ENCODE measurements at places on chromosomes 5 and 9. TPM values are rescaled to one million over a fixed set of nuclear protein-coding genes. Genes with fewer than 3 reads are reported as not detected.

Gene LRRC14B
- total RNA-seq = not detected

Gene C7
- total RNA-seq = 0.06 TPM

Gene ECSCR
- 281 TPM for total RNA-seq

Gene EQTN
- total RNA-seq = not detected

Gene SLC1A1
- 5.1 TPM for total RNA-seq

Gene CD180
- total RNA-seq = not detected

Gene IFNB1
- not detected for total RNA-seq

Gene WNT8A
- total RNA-seq = not detected

Gene INSL6
- total RNA-seq = not detected

Gene GLIPR2
- total RNA-seq = 44.4 TPM
